ENCODE measurements at places on chromosomes 4 and X. TPM values are rescaled to one million over a fixed set of nuclear protein-coding genes. Genes with fewer than 3 reads are reported as not detected.

The GPR34 gene
- 0.24 TPM for total RNA-seq

The TCEAL2 gene
- not detected for total RNA-seq

The SLC6A14 gene
- total RNA-seq, result not detected

The CT45A2 gene
- not detected for total RNA-seq

The GAGE12F gene
- not detected for total RNA-seq

The HELT gene
- total RNA-seq, result not detected

The FREM3 gene
- not detected for total RNA-seq

The CDX4 gene
- not detected for total RNA-seq

The PRDM8 gene
- 9.0 TPM for total RNA-seq

The CENPE gene
- total RNA-seq, result 2.4 TPM

Measured in activated B cell treated with CpG ODN at 0.5 μM for 24 hours (primary cell).